Thyroid gland (tissue), 4 donors: ENCODE measurements at places on chromosomes 16 and 17. TPM values are rescaled to one million over a fixed set of nuclear protein-coding genes. Genes with fewer than 3 reads are reported as not detected.

- H3K36me3 ChIP-seq, result peaks cover 3% of the 10 kb centered on the region
- no peaks in the 10 kb centered on the region for H3K27me3 ChIP-seq
- no peak for DNase-seq
These were observed 11.9 kb downstream of the TMEM170A start for GRCh38 chr16:75452464-75453190.

SLX4 gene
- total RNA-seq, result 4.9 TPM

DNA sequence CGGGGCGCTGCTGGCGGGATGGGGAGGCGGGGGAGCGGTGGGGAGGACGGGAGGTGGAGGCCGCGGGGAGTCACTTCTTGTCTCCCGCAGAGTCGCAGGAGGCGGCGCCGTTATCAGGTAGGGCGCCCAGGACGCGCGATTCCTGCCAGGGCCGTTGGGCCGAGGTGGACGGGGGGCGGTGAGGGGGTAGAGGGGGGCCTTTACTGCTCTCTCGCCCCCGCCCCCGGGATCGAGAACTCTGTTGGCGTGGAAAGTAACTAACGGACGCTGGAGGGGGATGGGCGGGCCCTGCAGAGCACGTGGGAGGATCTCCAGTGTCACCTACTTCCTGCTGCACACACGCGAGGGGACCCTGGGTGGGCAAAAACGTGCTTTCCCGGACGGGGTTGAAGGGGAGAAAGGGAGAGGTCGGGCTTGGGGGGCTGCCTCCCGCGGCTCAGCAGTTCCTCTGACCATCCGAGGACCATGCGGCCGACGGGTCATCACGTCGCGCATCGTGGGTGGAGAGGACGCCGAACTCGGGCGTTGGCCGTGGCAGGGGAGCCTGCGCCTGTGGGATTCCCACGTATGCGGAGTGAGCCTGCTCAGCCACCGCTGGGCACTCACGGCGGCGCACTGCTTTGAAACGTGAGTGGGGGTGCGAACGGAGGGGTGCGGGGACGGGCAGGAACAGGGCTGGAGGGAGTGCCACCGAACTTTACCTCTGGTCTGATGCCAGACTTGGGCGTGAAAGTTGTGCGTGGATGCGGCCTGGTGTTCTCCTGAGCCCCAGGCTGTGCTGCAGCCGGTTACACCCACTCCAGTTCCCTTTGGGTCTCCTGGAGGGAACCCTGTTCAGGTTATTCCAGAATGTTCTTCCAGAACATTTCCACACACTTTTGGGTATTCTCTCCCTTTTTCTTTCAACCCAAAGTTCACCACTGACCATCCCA, 569 bp downstream of the PRSS21 start:
- no peak for DNase-seq
- no peaks in the 10 kb centered on the region for H3K27me3 ChIP-seq
- H3K4me3 ChIP-seq, result no peak overlapping the region

GRCh38 chr17:61399131-61400065, at the start of gene TBX2:
TBX2 (plus strand) TSS chr17:61399843; CDS start chr17:61400177, 334 bp downstream.
- H3K4me3 ChIP-seq, result peak within 1 kb of the TSS; percentile 35
- DNase-seq, result peak; percentile 57
- no peaks in the 10 kb centered on the region for H3K36me3 ChIP-seq
- H3K27ac ChIP-seq, result peak within 1 kb of the TSS; percentile 95
- peaks cover 59% of the 10 kb centered on the region for H3K4me1 ChIP-seq

DNA sequence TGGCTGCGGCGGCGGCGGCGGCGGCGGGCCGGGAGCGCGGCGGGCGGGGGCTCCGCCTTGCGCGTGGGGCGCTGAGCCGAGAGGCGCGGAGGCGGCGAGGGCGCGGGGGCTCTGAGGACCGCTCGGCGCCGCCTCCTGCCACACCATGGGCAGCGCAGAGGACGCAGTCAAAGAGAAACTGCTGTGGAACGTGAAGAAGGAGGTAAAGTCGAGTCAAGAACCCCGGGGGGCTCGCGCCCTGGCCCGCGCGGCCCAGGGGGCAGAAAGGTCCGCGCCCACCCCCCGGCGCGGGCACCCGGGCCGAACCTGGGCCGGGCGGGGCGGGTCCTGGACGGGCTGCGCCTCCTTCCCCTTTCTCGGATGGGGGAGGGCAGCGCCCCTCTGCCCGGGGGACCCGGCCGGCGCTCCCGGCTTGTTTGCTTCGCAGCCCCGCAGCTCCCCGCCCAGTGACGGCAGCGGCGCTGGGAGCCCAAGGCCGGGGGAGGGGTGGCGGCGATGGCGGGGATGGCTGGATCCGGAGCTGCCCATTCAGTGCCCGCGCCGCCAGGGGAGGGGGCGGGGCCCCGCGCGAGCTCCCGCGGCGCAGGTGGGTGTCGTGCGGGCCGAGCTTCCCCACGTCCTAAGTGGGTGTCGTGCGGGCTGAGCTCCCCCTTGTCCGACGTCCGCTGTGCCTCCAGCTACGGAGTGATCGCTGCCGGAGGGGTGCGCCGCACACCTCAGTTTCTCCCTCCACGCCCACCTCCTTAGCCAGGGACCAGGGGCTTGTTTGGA, 428 bp downstream of the SGSM2 start:
- peaks cover 23% of the 10 kb centered on the region for H3K36me3 ChIP-seq
- no peaks in the 10 kb centered on the region for H3K27me3 ChIP-seq
- H3K4me3 ChIP-seq, result peak overlapping the region; percentile 69
- peak overlapping the region; percentile 84 for H3K27ac ChIP-seq
- peaks cover 10% of the 10 kb centered on the region for H3K4me1 ChIP-seq

DNA sequence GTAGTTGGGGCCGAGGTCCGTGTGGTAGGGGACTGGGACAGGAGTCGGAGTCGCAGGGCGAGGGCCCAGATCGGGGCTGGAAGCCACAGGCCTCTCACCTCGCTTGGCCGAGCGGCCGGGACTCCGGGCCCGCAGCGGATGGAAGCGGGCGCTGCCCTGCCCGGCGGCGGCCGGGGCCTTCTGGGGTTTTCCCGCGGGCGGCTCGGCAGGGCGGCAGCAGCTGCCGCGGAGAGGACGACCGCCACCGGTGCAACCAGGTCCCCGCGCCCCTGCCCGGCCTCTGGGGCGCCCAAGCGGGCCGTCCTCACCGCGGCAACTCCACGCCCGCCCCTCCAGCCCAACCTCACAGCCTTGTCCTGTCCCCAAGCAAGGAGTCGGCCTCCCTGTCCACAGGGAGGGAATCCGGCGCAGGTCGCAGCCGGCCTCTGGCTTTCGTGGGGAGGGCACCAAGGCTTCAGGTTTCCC, 15.6 kb upstream of the UTP6 start:
- H3K27me3 ChIP-seq, result no peaks in the 10 kb centered on the region
- H3K27ac ChIP-seq, result no peak overlapping the region
- H3K4me3 ChIP-seq, result no peak overlapping the region

DNA sequence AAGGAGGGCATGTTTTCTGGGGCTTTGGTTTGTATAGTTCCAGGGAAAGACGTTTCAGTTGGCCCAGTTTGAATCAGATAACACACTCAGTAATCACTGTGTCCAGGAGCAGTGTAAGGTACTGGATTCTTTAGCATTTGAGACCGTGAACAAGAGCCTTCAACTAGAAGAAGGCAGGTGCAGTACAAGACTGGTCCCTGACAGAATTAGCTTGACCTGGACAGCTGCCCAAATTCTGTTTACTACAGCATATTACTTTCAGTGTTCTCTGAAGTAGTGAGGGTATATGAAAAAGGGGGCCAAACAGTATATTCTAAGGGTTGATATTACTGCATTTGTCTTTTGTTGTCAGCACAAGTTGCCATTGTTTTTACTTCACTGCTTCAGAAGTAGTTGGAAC, 81.3 kb downstream of the COX10 start:
- no peaks in the 10 kb centered on the region for H3K4me1 ChIP-seq
- H3K36me3 ChIP-seq, result no peaks in the 10 kb centered on the region
- no peak overlapping the region for H3K4me3 ChIP-seq
- H3K27me3 ChIP-seq, result no peaks in the 10 kb centered on the region

DNA sequence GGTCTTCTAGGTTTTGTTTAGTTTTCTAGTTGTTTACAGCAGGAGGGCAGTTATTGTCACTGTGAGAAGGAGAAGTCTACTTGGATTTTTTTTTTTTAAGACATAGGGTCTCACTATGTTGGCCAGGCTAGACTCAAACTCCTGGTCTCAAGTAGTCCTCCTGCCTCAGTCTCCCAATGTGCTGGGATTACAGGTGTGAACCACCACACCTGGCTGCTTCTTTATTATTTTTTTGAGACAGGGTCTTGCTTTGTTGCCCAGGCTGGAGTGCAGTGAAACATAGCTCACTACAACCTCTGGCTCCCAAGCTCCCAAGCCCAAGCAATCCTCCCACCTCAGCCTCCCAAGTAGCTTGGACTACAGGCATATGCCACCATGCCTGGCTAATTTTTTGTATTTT, 68.3 kb upstream of the STAC2 start:
- H3K36me3 ChIP-seq, result peaks cover 8% of the 10 kb centered on the region
- H3K4me1 ChIP-seq, result no peaks in the 10 kb centered on the region
- no peak for DNase-seq

DNA sequence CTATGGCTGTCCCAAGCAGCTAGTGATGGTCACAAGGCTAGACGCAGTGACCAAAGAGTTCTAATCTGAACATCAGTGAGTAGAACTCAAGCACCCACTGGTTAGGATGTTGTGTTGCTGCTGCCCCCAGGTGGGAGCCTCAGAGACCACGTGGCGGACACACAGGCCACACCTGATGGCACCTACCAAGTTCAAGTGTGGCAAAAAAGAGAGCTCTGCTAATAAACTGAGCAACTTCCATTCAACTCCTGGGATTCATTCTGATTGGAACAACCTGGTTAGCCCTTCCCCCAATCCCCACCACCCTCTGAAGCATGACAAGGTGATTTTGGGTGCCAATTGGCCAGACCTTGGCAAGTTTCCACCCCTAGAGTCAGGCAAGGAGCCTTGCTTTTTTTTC, 3.5 kb upstream of the LCMT1 start:
- H3K36me3 ChIP-seq, result no peaks in the 10 kb centered on the region
- H3K4me3 ChIP-seq, result no peak overlapping the region
- H3K27ac ChIP-seq, result no peak overlapping the region
- no peaks in the 10 kb centered on the region for H3K27me3 ChIP-seq

- H3K4me3 ChIP-seq, result peak overlapping the region; percentile 50
- peaks cover 48% of the 10 kb centered on the region for H3K4me1 ChIP-seq
- no peaks in the 10 kb centered on the region for H3K36me3 ChIP-seq
- H3K27me3 ChIP-seq, result no peaks in the 10 kb centered on the region
- H3K27ac ChIP-seq, result peak overlapping the region; percentile 77
These were observed 721 bp upstream of the PCGF2 start for GRCh38 chr17:38748892-38749222.

METTL23 gene
- total RNA-seq, result 48.9 TPM

- H3K36me3 ChIP-seq, result no peaks in the 10 kb centered on the region
- DNase-seq, result no peak
- H3K27me3 ChIP-seq, result no peaks in the 10 kb centered on the region
- H3K4me3 ChIP-seq, result no peak overlapping the region
- H3K4me1 ChIP-seq, result peaks cover 11% of the 10 kb centered on the region
- H3K27ac ChIP-seq, result no peak overlapping the region
These were observed 4.6 kb upstream of the TEDC2 start for GRCh38 chr16:2455081-2455845.

GRCh38 chr17:36778448-36778847, 158.8 kb upstream of the LHX1 start:
- no peak overlapping the region for H3K27ac ChIP-seq
- H3K4me3 ChIP-seq, result no peak overlapping the region
- no peaks in the 10 kb centered on the region for H3K27me3 ChIP-seq
- DNase-seq, result peak; percentile 59
- H3K36me3 ChIP-seq, result no peaks in the 10 kb centered on the region

SHBG gene
- total RNA-seq, result not detected

DNA sequence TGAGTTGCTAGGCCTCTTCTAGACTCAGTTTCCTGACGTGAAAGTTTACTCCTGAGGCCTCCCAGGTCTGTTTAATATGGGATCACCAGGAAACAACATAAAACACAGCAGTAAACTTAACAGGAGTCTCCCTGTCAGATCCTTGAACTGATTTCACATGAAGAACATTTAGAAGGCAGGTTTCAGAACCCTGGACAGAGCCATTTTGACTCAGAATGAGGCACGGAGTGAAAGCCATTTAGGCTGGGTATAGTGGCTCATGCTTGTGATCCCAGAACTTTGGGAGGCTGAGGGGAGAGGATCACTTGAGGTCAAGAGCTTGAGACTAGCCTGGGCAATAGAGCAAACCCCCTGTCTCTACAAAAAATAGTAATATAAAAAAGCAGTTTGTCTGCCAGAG, 289.1 kb downstream of the CA10 start:
- H3K27me3 ChIP-seq, result no peaks in the 10 kb centered on the region
- no peaks in the 10 kb centered on the region for H3K4me1 ChIP-seq
- no peaks in the 10 kb centered on the region for H3K36me3 ChIP-seq
- H3K4me3 ChIP-seq, result no peak overlapping the region

LAT gene
- 10.6 TPM for total RNA-seq

KCTD19 gene
- 2.6 TPM for total RNA-seq

DNA sequence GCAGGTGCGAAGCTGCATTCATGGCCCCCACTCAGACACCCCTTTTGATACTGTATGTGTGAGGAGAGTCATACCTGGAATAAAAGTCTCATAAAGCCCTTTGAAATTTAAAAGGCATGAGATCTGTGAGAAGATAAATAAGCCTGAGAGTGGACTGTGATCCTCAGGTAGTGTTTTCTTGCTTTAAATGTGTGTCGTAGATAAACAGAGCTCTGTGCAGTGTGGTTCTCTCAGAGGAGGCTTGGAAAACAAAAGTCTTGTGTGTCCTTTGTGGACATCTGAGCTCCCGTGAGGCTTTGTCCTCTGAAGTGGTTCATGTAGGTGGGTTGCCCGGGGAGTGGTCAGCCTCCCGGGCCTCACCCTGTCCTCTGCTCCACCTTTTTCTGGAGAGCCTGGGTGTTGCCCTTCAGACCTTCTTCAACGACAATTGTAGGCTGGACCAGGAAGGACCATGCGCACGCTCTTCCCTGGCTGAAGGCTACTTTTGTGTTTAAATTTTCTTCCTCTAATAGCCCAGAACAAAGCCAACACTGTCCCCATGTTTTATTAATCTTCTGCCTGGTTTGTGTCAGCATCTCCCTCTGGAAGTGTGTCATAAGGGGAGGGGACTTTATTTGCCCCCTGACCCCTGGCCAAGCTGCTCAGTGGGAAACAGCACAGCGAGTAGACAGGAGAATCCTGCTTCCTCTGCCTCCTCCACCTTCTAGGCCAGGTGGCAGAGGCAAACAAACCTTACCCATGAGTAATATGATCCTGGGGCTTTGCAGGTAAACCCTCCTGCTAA, 151.2 kb downstream of the MSI2 start:
- H3K27ac ChIP-seq, result peak overlapping the region; percentile 92
- no peaks in the 10 kb centered on the region for H3K27me3 ChIP-seq
- no peak overlapping the region for H3K4me3 ChIP-seq
- H3K4me1 ChIP-seq, result peaks cover 40% of the 10 kb centered on the region
- DNase-seq, result peak; percentile 64
- H3K36me3 ChIP-seq, result no peaks in the 10 kb centered on the region

NOG gene
- total RNA-seq, result 1.4 TPM

EVI2A gene
- total RNA-seq, result 2.2 TPM

GRCh38 chr17:82866590-82867191, 26.9 kb upstream of the ZNF750 start:
- H3K4me1 ChIP-seq, result peaks cover 71% of the 10 kb centered on the region
- no peak for DNase-seq
- no peaks in the 10 kb centered on the region for H3K27me3 ChIP-seq
- no peak overlapping the region for H3K4me3 ChIP-seq

ZNHIT3 gene
- 21.6 TPM for total RNA-seq
